ENCODE measurements at places on chromosomes 16 and 17.

- DNase-seq: no peak
These were observed 13.8 kb upstream of the DUSP14 start for GRCh38 chr17:37475731-37476420.

GRCh38 chr17:60579090-60579489 lies 20.9 kb upstream of the PPM1D start:
- no peak for DNase-seq

DNA sequence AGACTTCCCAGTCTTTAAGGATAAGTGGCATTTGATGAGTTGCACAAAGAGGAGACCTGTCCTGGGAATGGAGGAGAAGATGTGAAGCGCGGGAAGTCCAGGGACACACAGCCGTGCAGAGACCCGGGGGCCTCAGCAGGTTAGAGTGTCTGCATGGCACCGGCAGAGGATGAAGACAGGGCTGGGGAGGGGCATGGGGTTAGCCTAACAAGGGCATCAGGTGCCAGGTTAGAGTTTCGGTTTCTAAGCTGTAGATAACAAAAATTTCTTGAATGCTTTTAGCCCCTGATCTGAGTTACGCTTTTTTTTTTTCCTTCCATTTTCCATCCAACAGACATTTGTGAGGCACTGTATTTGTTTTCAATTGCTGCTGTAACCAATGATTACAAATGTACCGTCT lies 594.3 kb downstream of the MAF start:
- no peak for DNase-seq

DNA sequence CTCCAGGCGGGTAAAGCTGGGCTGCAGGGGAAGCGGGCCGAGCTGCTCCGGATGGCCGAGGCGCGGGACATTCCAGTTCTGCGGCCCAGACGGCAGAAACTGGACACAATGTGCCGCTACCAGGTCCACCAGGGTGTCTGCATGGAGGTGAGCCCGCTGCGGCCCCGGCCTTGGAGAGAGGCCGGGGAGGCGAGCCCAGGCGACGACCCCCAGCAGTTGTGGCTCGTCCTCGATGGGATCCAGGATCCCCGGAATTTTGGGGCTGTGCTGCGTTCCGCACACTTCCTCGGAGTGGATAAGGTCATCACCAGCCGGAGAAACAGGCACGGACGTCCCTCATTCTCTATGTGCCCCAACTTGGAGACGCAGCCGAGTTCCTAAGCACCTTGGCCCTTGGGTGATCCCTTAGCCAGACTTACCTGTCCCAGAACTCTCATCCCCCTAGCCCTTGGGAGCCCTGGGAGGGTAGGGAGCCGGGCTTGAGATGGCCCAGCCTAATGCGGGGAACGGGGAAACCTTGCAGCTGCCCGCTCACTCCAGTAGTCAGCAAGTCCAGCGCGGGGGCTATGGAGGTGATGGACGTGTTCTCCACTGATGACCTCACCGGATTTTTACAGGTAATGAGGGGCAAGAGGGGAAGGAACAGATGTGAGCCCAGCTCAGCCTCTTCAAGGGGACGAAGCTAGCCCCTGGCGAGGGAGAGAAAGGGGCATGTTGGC lies 806 bp downstream of the MRM1 start:
- DNase-seq: no peak

GRCh38 chr17:70307430-70308225 lies 138.3 kb downstream of the KCNJ2 start:
- DNase-seq: no peak

- no peak for DNase-seq
These were observed 70.2 kb downstream of the ANKRD11 start for GRCh38 chr16:89420204-89420603.

GRCh38 chr16:50802000-50802399 lies 60.1 kb downstream of the CYLD start:
- no peak for DNase-seq

- no peak for DNase-seq
These were observed 56.7 kb downstream of the GRB7 start for GRCh38 chr17:39794249-39794970.

DNA sequence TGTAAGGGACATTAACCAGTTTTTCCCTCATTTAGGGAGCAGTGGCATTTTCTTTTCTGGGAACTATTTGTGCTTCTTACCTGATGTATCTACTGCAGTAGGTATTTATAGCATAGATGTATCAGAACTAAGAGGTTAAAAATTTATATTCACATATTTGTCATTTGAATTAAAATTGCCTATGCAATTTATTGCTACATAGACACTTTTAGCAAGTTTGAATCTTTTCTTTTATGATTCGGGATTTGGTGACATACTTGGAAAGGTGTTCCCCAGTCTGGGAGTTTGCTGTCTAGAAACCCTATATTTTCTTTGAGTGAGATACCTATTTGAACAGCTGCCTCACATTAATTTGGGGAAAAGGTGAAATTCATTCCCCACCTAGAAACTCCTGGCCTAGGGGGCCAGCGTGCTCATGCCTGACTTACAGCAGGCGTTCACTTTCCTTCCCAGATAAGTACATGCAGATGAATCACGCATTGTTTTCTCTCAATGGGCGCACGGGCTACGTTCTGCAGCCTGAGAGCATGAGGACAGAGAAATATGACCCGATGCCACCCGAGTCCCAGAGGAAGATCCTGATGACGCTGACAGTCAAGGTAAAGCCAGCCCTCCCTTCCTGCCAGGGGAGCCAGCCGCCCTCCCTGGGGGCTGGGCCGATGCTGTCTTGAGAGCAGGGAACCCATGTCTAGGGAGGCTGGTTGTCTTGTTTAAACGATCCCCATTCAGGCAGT lies 73.8 kb downstream of the SDR42E1 start:
- DNase-seq: no peak

DNA sequence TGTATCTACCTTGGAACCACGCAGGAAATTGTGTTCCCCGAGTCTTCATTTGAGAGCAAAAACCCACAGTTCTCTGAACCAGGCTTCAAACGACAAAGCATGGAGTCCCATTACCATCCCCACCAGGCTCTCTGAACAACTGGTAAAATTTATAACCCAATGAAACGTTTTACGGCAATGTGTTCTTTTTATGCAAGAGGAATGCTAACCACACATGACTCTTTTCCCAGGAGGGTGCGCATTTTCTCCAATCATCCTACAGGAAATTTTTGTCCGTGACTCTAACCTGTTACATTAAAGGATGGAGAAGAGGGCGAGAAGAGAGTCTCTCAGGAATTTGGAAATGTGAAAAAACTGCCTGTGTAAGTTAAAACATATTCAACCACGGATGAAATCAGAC lies 17.8 kb downstream of the STX8 start:
- DNase-seq: no peak

GRCh38 chr17:74380086-74380958 lies 13.0 kb downstream of the GPR142 start:
- no peak for DNase-seq

- DNase-seq: no peak
These were observed 65.8 kb upstream of the CHMP6 start for GRCh38 chr17:80925688-80926335.
